Progenitor cell of endocrine pancreas (in vitro differentiated cells): ENCODE measurements at places on chromosomes 11 and 22. TPM values are rescaled to one million over a fixed set of nuclear protein-coding genes. Genes with fewer than 3 reads are reported as not detected.
A peak's percentile ranks its signal among the peaks of the same experiment; 100 is the strongest.

DNA sequence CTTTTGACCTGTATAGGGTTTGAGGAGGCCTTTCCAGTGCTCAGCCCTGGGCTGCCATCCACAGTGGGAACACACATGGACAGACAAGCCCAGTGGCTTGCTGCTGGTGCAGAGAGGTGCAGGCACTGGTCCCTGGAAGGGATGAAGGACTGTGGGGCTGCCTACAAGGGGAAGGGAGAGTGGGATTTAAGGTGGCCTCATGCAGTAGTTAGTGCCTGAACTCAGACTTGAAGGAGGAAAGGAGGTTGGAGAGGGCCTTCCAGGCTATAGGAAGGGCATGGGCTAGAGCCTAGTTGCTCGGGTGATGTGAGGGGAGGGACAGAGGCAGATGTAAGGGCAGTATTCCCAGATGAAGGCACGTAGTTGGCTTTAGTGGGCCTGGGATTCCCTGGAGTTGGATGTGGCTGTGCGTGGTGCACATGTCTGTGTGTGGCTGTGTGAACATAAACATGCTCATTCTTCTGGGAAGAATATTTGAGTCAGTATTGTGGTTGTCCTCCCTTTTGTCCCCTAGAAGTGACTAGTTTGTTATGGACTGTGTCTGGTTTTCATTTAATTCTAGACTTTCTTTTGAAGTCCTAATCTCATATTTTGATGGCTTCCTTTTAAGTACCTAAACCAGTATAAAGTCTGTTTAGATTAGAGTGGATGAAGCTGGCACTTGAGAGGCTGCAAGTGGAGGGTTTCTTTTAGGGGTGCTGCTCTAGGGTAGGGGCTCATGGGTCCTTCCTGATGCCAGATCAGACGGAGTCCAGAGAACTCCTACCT is 18.4 kb downstream of the YDJC start:
- H3K27me3 ChIP-seq: no peaks in the 10 kb centered on the region
- peaks cover 8% of the 10 kb centered on the region for H3K4me1 ChIP-seq
- H3K27ac ChIP-seq: peak overlapping the region; percentile 73
- peaks cover 18% of the 10 kb centered on the region for H3K36me3 ChIP-seq
- no peak overlapping the region for H3K4me3 ChIP-seq

DNA sequence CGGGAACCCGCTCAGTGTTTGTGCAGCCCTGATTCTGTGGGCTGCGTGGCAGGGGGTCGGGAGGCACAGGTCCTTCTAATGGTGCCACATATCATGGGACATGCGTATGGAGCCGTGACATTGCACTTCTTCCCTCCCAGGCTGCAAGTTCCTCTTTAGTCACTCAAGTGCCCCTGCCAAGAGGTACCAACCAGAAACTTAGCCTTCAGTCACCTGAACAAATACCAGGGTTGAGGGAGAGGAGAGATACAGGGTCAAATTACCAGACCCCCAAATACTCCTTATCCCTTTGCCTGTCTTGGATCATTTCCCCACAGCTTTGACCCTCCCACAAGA is 209.1 kb downstream of the BUD13 start:
- no peak for DNase-seq
- no peak overlapping the region for H3K27ac ChIP-seq
- no peaks in the 10 kb centered on the region for H3K4me1 ChIP-seq
- no peaks in the 10 kb centered on the region for H3K36me3 ChIP-seq
- H3K27me3 ChIP-seq: peaks cover 39% of the 10 kb centered on the region
- H3K4me3 ChIP-seq: no peak overlapping the region

DNA sequence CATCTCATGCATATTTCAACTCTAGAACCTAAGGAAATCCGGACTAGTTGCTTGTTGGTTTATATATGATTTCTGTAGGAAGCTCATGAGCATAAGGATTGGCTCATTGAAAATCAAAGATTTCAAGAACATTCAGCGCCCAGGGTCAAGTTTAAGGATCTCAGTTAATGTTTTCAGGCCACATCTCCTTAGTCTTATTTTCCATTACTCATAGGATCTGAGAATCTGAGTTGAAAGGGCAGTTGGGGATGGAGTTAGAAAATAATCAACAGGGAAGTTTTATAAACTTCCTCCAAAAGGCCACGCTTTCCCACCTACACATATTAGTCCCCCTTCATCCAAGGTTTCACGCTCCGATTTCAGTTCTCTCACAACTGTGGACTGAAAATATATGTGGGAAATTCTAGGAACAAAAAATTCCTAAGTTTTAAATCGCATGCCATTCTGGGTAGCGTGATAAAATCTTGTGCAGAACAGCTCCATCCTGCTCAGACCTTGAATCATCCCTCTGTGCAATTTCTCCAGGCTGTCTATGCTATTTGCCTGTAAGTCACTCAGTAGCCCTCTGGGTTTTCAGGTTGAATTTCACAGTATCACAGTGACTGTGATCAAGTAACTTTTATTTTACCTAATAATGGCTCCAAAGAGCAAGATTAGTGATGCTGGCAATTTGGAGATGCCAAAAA is 160.2 kb downstream of the KIRREL3 start:
- peaks cover 10% of the 10 kb centered on the region for H3K4me1 ChIP-seq
- H3K27me3 ChIP-seq: peaks cover 36% of the 10 kb centered on the region
- H3K27ac ChIP-seq: no peak overlapping the region
- no peaks in the 10 kb centered on the region for H3K36me3 ChIP-seq

DNA sequence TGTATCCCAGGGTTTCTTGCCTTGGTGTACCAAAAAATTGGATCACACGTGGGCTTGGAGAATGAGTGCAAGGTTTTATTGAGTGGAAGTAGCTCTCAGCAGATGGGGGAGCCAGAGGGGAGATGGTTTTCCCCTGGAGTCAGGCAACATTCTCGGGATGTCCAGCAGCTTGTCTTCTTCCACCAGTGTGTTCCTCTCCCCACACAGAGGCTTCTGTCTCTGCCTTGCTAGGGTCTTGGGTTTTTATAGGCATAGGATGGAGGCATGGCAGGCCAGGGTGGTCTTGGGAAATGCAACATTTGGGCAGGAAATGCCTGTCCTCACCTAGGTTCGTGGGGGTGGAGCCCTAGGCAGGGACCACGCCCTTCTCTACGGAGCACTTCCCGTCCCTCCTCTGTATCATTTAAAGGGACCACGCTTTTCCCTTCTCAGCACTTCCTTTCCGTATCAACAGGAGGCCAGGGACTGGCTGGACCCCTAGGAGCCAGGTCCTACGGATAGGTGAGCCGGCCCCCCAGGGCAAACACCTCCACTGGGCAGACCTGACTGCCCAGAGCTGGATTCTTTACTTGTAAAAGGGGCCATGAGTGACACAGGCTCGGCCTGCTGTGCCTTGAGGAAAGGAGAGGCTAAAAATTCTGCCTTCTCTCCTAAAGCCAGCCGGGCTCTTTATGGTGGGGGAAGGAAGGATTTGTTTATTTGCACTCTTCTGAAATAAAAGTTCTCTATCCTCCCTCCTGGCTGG is 55.3 kb upstream of the CCDC188 start:
- H3K27me3 ChIP-seq: no peaks in the 10 kb centered on the region
- no peak for DNase-seq
- H3K4me3 ChIP-seq: peak overlapping the region; percentile 55
- H3K36me3 ChIP-seq: no peaks in the 10 kb centered on the region
- peaks cover 62% of the 10 kb centered on the region for H3K4me1 ChIP-seq

GRCh38 chr11:45267652-45268299 is 18.4 kb downstream of the SYT13 start:
- peaks cover 4% of the 10 kb centered on the region for H3K27me3 ChIP-seq
- no peak for DNase-seq
- peaks cover 7% of the 10 kb centered on the region for H3K36me3 ChIP-seq
- no peak overlapping the region for H3K27ac ChIP-seq

GRCh38 chr22:32818446-32819115 is 17.1 kb downstream of the TIMP3 start:
- no peak overlapping the region for H3K27ac ChIP-seq
- no peaks in the 10 kb centered on the region for H3K36me3 ChIP-seq
- no peaks in the 10 kb centered on the region for H3K4me1 ChIP-seq
- no peak overlapping the region for H3K4me3 ChIP-seq
- no peaks in the 10 kb centered on the region for H3K27me3 ChIP-seq

DNA sequence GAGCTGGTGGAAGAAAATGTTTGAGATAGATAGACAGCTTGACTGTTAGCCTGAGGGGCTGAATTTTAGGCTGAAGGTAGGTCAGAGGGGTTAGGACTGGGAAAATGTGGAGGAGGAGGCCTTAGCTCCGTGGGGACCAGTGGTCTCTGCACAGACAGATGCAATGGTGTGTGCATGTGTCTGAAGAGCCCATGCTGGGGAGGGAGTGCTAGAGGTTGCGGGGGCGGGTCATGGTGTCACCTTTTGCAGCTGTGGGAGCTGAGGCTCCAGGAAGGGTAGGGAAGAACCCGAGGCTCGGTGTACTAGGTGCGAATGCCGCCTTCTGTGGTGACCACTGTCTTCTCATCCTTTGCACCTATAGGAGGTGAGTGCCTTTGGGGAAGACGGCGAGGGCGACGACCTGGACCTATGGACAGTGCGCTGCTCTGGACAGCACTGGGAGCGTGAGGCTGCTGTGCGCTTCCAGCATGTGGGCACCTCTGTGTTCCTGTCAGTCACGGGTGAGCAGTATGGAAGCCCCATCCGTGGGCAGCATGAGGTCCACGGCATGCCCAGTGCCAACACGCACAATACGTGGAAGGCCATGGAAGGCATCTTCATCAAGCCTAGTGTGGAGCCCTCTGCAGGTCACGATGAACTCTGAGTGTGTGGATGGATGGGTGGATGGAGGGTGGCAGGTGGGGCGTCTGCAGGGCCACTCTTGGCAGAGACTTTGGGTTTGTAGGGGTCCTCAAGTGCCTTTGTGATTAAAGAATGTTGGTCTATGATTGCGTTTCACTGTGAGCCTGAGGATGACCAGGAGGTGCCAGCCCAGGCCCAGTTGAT is 1.6 kb downstream of the SDF2L1 start:
- H3K4me3 ChIP-seq: peak overlapping the region; percentile 19
- H3K4me1 ChIP-seq: peaks cover 11% of the 10 kb centered on the region
- no peak overlapping the region for H3K27ac ChIP-seq
- DNase-seq: no peak

NOX4 gene
- 6.7 and 7.9 TPM in 2 replicates for total RNA-seq

SLC35E4 gene
- 2.1 and 2.6 TPM in 2 replicates for total RNA-seq

MRGPRF gene
- 0.24 and 0.41 TPM in 2 replicates for total RNA-seq

PNPLA5 gene
- total RNA-seq: not detected in 2 replicates

RTN4R gene
- 30.8 and 36.0 TPM in 2 replicates for total RNA-seq

SCUBE2 gene
- 1.2 and 1.4 TPM in 2 replicates for total RNA-seq

RTL10 gene
- 27.2 and 27.4 TPM in 2 replicates for total RNA-seq
